ENCODE measurements at places on chromosomes 3 and 15.

GRCh38 chr3:51621091-51621892 lies 49.8 kb upstream of the TEX264 start:
- no peak for DNase-seq

GRCh38 chr15:62742409-62743171 lies 300.0 kb upstream of the TPM1 start:
- peak; percentile 27 for DNase-seq

DNA sequence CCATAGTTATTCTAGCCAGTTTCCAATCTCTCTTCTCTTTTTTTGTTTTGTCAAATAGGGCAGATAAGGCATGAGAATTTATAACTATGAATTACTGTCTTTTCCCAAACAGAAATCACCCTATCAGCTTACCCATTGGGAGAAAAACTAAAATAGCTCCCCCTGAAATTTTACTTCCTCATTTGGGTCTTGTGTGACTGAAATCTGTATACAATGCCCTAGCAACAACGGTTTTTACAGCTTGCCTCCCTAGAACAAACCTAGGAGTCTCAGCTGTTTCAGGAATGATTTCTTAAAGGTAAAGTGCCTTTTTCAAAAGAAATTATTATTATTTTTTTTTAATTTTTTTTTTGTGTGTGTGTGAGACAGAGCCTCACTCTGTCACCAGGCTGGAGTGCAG lies 56.8 kb downstream of the CD86 start:
- DNase-seq: no peak

DNA sequence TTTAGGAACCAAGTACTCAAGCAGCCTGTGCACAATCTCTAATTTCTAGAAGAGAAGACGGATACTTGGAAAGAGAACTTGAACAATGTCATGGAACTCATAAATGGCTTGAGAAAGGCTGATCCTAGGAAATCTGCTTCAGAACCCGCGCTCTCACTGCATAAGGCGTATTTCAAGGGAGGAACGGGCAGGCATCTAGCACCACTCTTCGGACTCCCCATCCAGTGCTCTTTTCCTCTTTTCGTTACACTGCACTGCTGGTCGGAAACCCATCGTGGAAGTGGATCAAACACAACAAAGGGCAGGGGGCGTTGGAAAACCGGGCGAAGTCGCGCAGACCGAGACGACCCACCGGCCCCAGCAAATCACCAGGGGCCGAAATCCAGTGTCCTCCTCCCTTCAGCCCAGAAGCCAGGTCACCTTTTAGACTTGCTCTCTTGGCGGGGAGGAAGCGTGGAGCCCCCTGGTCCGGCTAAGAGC lies 539 bp upstream of the TLNRD1 start:
- no peak for DNase-seq

GRCh38 chr3:7144697-7145308 lies 283.9 kb downstream of the GRM7 start:
- no peak for DNase-seq

DNA sequence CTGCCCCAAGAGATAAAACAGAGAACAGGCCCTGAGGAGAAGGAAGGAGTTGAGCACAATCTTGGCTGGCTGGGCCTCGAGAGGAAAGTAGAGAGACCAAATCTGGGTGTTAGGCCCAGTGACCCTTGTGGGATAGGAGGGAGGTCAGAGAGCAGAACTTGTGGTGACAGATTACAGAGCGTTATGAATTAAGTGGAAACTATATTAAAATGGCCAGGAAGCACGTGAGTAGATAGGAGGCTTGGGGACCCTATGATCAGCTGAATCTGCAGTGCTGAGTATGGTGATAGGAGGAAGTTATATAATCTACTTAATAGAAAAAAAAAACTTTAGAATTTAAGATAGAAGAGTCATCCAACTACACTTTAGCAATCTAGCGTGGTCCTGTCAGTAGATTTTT lies 30.0 kb downstream of the ST6GAL1 start:
- no peak for DNase-seq

DNA sequence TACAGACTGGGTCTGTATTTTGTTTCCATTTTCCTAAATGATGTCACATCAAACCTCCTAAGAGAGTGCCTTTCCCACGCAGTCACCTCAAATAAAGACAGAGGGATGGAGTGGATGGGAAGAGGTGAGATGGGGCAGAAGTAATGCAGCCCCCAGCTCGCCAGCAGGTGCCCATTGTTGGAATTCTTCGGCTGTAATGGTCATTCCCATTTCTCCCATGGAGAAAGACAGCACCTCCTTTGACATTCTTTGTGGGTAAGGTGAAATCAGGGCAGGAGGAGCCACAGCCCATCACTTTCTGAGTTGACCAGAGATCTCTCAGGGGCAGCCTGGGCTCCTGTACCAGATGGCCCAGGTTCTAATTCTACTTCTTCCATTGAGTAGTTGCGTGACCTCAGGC lies 84.4 kb upstream of the NR2F2 start:
- no peak for DNase-seq

- DNase-seq: no peak
Observed at GRCh38 chr3:150978566-150979148, 6.1 kb upstream of the CLRN1 start.

DNA sequence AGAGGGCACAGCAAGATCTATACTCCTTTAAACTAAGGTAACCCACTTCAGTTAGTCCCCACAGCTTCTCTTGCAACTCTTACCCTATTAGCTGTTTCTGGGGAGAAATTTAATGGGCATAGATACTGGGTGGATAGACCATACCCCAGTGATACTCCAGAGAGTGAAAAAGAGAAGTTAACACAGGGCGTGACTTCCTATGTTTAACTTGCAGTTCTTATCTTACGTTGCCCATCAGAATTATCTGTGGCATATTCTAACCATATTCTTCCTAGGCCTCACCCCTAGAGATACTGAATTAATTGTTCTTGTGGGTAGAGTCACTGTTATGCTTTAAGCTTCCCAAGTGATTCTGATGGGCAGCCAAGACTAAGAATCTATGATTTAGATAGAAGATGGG lies 485.4 kb upstream of the TPRG1 start:
- no peak for DNase-seq

GRCh38 chr15:67506775-67507747 lies 13.9 kb upstream of the C15orf61 start:
- no peak for DNase-seq

DNA sequence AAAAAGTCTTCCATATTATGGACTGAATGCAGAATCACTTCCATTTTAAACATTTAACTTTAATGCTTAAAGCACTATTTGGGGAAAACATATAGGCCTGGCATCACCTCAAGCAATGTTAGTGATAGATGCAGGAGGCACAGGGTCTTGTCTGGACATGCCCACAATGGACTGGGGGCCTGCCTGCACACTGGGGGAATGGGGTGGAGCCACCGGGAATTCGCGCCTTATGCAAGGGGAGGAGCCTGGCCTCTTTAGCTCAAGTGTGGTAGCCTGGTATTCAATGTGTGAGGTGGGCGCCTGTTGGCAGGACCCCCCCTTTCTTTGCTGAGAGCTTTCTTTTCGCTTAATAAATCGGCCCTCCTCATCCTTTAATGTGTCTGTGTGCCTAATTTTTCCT lies 29.9 kb downstream of the ACKR4 start:
- DNase-seq: no peak

DNA sequence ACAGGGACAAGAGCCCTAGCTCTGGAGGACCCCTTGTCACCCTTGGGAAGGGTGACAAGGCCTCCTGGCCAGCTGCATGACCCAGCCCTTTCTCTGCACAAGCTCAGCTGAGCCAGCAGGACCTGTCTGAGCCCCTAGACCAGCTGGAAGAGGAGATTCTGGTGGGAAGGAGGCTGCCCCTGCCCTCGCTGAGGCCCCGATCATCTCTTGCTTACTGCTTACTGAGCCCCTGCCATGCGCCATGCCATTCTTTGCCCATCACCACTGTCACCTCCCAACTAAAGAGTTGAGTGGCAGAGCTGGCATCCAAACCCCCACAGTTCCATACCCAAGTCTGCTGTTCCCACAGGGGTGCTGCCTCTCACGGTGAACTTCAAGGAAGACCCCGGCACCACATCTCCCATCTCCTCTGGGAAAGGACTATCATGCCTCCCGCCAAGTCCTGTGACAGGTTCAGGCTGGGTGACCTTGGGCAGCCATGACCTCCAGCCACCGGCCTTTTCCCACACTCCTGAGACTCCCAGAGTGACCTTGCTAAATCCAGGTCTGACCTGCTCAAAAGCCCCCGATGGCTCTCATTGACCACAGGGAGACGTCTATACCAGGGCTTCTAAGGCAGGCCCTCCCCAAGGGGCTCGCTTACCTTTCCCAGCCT lies 34.0 kb downstream of the ACSBG1 start:
- DNase-seq: no peak

GRCh38 chr3:114660124-114660523 lies 366.3 kb downstream of the TIGIT start:
- DNase-seq: no peak

- DNase-seq: no peak
Observed at GRCh38 chr3:11096266-11097139, 57.8 kb upstream of the HRH1 start.

DNA sequence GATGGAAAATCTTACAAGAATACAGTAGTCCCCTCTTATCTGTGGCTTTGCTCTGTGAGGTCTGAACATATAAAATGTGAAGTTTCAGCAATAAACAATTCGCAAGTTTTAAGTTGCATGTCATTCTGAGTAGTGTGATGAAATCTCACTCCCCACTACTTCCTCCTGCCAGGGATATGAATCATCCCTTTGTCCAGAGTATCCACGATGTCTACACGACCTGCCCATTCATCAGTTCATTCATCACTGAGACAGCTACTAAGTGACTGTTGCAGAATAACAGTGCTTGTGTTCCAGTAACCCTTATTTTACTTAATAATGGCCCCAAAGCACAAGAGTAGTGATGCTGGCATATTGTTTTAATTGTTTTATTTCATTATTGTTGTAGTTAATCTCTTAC lies 489.2 kb upstream of the UBE2E2 start:
- no peak for DNase-seq

- DNase-seq: no peak
Observed at GRCh38 chr3:132592216-132592615, 4.9 kb upstream of the ACKR4 start.

- DNase-seq: no peak
Observed at GRCh38 chr3:31530039-31530959, 2.4 kb upstream of the STT3B start.

DNA sequence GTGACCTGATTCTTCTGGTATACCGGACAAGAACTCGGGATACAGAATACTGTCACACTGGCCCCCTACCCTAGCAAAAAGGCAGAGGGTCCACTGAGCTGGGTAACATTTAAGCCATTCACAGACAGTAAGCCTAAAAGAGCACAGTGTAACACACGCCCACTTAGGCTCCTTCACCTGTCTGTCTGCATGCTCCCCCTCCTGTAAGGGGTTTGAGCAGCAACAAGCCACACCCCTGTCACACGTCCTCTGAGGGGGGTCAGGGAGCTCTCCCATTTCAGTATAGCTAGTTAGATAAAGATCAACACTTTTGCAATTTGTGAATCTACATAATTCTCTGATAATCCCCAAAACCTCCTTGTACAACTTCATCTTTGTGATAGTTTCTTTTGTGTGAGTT lies 586.3 kb upstream of the LMCD1 start:
- no peak for DNase-seq

DNA sequence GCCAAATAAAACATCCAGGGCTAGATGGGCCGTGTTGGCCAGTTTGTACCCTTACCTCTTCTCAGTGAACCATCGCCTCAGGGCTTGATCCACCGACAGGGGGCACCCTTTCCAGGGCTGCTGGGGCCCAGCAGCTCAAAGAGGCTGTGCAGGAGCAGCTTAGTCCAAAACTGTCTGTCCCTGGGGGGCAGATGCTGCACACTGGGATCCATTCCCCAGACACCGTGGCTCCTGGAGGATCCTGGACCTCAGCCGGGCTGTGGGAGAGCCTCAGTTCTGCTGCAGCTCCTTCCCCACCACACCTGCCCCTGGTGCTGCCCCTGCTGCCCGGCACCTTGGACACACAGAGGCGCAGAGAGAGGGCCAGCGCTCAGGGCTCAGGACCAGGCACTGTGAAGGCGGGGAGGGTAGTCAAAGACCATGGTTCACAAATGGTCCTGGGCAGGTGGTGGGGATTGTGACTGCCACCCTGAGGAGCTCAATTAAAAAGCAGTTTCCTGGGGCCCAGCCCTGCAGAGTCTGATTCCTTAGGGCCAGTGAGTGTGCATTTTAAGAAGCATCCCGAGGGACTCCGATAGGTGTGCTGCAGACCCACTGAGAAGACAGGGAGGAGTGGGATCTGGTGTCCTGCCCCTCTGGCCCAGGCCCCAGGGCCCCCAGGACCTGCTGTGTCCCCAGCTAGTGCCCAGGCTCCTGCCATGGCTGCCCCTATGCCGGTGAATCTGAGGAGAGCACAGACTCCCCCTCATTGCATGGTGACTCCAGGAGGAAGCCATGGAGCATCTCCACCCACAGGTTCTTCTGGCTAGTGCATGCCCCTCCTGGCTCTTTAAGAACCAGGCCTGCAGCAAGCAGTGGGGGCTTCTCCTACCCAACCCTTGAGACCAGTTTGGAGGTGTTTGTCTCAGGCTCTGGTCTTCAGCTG lies 86.5 kb upstream of the PRR20G start:
- DNase-seq: no peak

DNA sequence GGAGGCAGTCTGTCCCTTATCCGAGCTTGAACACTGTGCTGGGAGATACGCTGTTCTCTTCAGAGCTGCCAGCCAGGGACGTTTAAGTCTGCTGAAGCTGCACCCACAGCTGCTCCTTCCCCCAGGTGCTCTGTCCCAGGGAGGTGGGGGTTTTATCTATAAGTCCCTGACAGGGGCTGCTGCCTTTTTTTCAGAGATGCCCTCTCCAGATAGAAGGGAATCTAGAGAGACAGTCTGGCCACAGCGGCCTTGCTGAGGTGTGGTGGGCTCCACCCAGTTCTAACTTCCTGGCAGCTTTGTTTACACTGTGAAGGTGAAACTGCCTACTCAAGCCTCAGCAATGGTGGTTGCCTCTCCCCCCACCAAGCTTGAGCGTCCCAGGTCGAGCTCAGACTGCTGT lies 319.9 kb upstream of the GRM7 start:
- no peak for DNase-seq

DNA sequence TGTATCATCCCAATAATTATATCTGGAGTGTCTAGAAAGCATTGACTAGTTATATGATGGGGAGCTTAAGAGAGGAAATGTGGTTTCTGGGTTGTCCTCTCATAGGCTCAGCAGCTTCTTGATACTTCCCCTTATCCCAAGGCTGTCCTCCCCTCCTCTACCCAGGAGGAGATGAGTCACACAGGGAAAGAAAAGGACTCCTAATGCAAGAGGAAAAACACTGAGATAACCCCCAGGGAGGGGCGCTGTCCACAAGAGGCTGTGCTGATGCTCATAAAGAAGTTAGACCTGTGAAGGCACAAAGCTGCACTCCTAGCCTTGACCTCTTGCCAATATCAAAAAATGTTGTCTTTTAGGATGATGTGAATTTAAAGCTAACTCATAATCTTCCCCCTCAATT lies 28.8 kb upstream of the GYG1 start:
- no peak for DNase-seq

- no peak for DNase-seq
Observed at GRCh38 chr3:161108840-161109239, 3.7 kb upstream of the B3GALNT1 start.

- no peak for DNase-seq
Observed at GRCh38 chr15:88242586-88243555, 13.7 kb downstream of the NTRK3 start.

- no peak for DNase-seq
Observed at GRCh38 chr15:81280696-81281455, 43.1 kb downstream of the STARD5 start.

GRCh38 chr3:77682162-77682561 lies 642.3 kb downstream of the ROBO2 start:
- no peak for DNase-seq

GRCh38 chr15:90936823-90937222 lies 1.7 kb downstream of the UNC45A start:
- no peak for DNase-seq
